GM13977 (cell line): ENCODE measurements at places on chromosomes 1 and 21.

DNA sequence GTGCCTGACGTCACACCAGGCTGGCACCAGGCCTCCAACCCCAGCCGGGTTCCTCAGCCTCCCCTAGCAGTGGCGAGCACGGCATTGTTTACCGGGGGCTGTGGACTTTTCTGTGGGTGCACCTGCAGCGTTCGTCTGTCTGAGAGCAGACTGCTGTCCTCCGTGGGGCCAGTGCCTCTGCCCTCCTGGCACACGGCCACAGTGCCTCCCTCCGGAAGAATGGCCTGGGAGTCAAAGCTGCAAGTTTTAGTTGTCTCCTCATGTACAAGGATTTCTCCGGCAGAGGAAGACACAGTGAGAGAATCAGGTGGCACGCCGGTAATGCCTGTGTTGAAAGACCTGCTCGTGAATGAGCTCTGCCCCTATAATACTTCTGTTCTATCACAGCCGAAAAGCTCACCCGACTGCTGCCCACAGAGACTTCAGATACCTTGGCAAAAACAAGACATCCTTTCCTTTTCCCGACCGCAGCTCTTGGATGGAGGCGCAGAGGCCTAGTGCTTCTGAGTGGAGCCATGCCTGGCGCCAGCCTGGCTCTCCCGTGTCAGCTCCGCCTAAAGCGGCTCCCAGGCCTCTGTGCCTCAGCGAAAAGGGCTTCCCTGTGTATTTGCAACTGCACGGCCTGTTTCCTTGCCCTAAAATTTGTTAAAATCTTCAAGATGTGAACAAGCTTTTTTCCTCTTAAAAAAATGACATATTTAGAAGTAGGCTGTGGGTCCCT is 71.4 kb downstream of the AGPAT3 start:
- DNase-seq, result no peak

- DNase-seq, result peak; percentile 1
Measured at GRCh38 chr1:147062956-147063355, 109.3 kb downstream of the PRKAB2 start.

DNA sequence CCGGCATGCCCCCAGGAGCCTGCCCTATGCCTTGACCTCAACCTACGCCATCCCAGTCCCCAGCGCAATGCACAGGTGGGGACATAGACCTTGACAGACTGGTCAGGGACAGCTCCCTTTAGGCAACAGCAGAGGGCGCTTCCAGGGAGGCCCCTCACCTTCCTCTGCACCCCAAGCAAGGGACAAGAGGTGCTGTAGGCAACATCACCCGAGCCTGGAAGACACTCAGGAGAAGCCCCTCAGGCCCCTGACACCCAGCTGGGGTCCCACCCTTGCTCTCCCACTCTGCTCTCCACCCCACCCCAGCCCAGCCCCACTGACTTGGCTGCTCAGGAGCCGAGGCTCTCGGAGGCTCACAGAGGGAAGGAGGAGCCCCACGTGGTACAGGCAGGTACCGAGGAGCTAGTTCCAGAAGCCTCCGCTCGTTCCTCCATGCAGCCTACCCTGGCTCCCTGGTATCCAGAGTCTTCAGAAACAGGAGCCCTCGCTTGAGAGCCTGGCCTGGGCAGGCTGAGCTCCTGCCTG is 2.4 kb upstream of the WNT3A start:
- DNase-seq, result peak; percentile 76

GRCh38 chr1:206664740-206665139 is 20.0 kb upstream of the MAPKAPK2 start:
- no peak for DNase-seq

- DNase-seq, result no peak
Measured at GRCh38 chr1:247840818-247841217, 878 bp downstream of the OR11L1 start.

DNA sequence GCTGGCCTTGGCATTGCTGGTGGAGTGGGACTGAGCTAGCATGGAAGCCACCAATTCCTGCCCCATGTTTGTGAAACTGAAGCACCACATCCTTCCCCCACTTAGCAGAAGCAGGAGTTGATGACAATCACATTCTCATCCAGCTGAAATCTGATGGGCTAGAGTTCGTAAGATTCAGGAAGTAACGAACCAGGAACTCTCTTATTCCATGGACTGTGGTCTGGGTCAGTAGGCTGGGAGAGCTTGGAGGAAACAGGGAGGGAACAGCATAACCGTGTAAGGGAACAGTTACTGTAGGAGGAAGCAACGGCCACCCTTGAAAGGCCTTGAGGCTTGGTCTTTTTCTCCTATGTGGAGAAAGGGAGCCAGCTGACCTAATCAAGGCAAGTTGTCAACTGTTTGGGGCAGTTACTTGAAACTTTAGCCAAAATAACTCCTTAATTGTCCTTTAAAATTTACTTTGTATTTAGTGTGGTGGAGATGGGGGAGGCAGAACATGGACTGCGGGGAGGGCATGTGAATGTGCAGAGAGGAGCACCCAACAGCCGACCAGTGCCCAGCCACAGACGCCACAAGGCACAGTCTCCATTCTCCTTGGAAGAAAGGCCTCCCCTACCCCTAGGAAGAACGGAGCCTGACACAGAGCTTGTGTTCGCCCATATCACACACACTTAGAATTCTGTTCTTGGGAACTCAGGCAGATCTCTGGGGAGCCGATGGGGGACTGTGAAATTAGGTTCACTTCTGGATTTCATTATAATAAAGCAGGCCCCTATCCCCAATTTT is 2.0 kb upstream of the COQ8A start:
- DNase-seq, result no peak

DNA sequence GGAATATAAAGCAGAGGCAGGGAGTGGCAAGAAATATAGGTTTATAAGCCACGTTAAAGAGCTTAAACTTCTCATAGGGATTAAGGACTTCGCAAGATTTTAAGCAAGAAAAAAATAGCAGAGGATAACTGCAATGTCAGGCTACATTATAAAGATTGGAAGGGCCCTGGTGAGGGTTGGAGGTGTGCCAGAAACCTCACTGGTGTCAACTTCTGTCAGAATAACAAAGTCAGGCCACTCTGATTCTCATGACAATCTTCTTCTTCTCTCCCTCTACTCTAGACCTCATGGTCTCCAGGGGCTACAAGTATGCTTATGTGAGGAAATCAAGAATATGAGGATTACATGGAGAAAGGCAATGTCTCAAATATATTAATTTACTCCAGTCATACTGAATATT is 32.6 kb upstream of the FMO2 start:
- no peak for DNase-seq

DNA sequence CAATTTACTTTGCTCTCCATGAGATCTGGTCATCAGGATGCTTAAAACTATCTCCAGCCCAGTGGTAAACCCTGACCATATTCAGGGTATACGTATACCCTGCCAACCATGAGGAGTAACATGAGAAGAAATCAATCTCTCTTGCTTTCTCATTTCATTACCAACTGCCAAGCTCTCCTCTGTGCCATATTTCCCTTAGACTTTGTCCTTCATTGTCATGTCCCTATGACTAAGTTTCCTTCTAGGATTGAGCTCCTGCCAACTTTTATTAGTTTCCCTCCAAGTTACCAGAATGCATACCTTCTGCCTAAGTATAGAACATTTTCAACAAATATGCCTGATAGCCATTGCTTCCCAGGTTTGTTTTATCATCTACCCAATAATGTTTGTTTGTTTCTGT is 1113.9 kb upstream of the B3GALT2 start:
- no peak for DNase-seq

DNA sequence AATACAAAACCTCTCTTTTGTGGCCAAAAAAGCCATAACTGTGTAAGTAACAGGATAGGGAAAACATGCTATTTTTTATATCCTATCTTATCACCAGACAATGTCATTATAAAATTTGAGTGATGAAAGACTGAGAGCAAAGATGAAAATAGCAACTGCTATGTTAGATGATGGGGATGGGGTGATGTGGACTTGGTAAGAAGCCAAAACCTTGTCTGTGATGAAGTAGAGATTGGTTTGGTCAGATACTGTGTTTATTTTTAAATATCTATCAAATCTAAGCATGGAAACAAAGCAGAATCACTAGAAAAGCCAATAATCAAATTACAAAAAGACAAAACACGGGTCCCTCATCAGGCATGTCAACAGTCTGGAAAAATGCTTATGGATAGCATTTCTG is 631.1 kb upstream of the NR5A2 start:
- no peak for DNase-seq

GRCh38 chr1:229229721-229230139 is 41.2 kb upstream of the RAB4A start:
- DNase-seq, result no peak

GRCh38 chr1:87941337-87941946 is 612.8 kb downstream of the LMO4 start:
- no peak for DNase-seq

GRCh38 chr1:22861764-22862440 is 110.8 kb downstream of the LACTBL1 start:
- no peak for DNase-seq

GRCh38 chr1:43934986-43935324 is 1.4 kb downstream of the ARTN start:
- DNase-seq, result no peak

GRCh38 chr1:151638812-151639211 is 27.0 kb downstream of the SNX27 start:
- no peak for DNase-seq

GRCh38 chr1:244603498-244603897 is 49.4 kb upstream of the DESI2 start:
- DNase-seq, result peak; percentile 36

GRCh38 chr1:173430677-173431303 is 46.3 kb upstream of the PRDX6 start:
- DNase-seq, result no peak

GRCh38 chr1:54397090-54397591 is 9.1 kb downstream of the SSBP3 start:
- no peak for DNase-seq

- peak; percentile 14 for DNase-seq
Measured at GRCh38 chr1:233240829-233241682, 54.5 kb downstream of the PCNX2 start.
